Chondrocyte (in vitro differentiated cells): ENCODE measurements at places on chromosomes 2 and 18. TPM values are rescaled to one million over a fixed set of nuclear protein-coding genes. Genes with fewer than 3 reads are reported as not detected.

Gene MC5R
- not detected in 3 replicates for total RNA-seq

- no peaks in the 10 kb centered on the region for H3K27me3 ChIP-seq
- no peak for DNase-seq
- no peak overlapping the region for H3K4me3 ChIP-seq
- peaks cover 9% of the 10 kb centered on the region for H3K4me1 ChIP-seq
Measured at GRCh38 chr18:51150113-51150700, 47.3 kb downstream of the MEX3C start.

Gene TNFRSF11A
- 0.17 to 0.49 TPM (median 0.22 TPM) in 3 replicates for total RNA-seq

DNA sequence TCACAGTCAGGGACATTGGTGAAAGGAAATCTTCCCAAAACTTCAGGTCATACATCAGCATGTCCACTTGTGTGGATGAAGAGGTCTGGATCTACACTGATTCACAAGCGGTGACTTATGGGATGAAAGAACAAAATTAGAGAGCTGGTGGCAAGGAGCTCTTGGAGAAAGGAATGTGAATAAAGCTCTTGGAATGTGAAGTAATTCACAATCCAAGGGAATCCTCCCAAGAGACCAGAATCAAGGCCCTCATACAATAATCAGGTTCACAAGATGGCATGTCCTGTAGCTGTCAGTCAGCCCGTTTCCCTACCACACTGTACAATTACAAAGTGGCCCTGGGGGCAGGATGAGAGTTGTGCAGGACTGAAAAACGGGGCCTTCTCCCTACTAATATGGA, 96.2 kb downstream of the MRPS9 start:
- DNase-seq = no peak
- no peak overlapping the region for H3K4me3 ChIP-seq
- H3K27me3 ChIP-seq = peaks cover 2% of the 10 kb centered on the region
- H3K27ac ChIP-seq = no peak overlapping the region
- no peaks in the 10 kb centered on the region for H3K36me3 ChIP-seq

Gene ALLC
- total RNA-seq = not detected in 3 replicates

- H3K36me3 ChIP-seq = peaks cover 75% of the 10 kb centered on the region
- DNase-seq = no peak
- H3K4me3 ChIP-seq = no peak overlapping the region
- no peak overlapping the region for H3K27ac ChIP-seq
- no peaks in the 10 kb centered on the region for H3K27me3 ChIP-seq
- H3K4me1 ChIP-seq = peaks cover 28% of the 10 kb centered on the region
Measured at GRCh38 chr2:190978389-190979053, 35.5 kb downstream of the STAT1 start.
